ENCODE measurements at places on chromosomes 6 and 20.

- peak; percentile 89 for DNase-seq
Observed at GRCh38 chr20:35171753-35172433, at the start of gene PROCR. Gene PROCR, plus strand, starts transcription at chr20:35172072. Its CDS starts 83 bp downstream, at chr20:35172155.

DNA sequence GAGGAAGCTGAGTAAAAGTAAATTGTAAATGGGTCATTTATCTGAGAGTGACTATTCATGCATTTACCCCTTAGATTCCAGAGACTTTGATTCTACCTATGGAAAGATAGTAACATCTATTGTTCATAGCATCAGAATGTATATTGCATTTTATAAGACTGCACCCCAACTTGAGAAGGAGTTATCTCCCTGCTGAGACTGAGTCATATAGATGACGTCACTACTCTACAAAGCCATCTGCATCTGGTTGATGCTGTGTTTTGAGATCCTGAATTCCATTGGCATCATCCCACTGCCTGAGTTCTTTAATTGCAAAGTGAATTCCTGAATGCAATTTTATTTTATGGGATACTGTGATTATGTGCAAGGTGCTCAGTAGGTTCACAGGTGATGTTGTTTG lies 444.0 kb upstream of the SLC35B3 start:
- no peak for DNase-seq

GRCh38 chr6:132259070-132259469 lies 142.2 kb downstream of the MOXD1 start:
- DNase-seq, result peak; percentile 52

DNA sequence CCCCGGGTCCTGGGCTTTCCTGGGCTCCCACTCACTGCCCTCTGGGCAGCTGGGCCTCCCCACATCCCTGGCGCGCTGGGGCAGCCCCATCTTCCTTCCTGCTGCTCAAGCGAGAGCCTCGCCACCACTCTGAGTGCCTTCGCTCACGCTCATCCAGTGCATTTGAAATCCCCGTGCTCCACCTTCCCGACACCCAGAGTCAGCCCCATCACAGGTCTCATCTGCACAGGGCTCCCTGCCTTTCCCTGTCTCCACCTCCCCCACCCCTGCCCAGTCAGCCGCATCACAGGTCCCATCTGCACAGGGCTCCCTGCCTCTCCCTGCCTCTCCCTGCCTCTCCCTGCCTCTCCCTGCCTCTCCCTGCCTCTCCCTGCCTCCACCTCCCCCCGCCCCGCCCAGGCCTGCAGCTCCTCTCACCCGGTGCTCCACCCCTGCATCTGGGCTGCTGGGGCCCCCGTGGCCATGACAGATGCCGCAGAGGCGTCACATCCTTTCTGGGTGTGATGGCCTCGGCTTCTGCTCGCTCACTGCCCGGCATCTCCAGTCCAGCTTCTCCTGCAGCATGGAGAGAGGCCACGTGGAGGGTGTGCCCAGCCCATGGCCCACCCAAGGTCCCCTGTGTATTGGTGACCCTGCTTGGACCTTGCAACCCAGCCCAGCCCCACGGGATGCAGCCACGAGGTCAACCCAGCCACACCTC lies 9.0 kb upstream of the BHLHE23 start:
- no peak for DNase-seq

DNA sequence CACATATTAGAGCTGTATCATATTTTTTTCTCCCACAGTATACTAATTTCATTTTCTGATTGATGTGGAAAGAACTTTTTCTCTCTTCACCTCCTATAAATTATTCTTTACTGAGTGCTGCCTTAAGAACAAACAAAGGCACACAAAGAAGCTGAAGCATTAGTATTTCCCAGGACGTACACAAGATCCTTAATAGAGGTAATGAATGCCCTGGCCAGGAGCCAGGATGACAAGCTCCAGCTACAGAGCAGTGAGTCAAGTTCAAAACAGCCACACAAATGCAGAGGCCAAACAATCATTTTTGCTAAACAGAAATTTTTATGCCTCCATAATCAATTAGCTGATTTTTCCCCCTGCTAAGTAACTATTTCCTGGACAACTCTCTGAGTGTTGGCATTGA lies 639.6 kb downstream of the EPHA7 start:
- DNase-seq, result peak; percentile 36

DNA sequence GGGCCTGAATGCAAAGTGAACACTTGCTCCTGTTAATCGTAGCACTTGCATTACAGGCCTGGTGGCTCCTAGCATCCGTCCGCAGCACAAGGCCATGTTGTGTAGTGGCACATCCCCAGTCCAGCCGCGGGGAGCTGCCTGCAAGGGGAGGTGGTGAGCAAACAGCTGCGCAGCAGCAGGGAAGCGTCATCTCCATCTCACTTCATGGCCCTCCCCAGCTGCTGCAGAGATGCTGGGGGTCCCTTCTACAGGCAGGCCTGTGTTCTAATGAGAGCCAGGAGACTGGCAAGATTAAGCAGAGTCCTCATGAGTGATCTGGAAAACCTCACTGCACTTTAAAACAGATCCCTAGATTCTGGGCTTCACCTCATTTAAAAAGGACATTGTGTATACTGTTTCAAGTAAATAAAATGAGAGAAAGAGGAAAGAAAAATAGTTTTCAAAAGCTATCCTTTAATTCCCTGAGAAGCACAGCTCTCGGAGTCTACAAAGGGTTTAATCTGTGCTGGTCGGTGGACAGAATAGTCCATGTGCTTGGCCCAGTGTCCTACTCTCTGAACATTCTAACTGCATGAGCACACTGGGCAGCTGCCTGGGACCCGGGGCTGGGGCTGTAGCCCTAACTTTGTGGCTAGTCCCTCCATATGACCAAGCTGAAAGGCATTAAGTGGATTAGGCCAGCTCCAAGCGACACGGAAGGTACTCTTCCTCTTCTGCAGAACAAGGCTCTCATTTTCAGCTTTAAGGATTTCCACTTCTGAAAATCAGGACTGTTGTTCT lies 125.8 kb downstream of the LY86 start:
- peak; percentile 41 for DNase-seq

DNA sequence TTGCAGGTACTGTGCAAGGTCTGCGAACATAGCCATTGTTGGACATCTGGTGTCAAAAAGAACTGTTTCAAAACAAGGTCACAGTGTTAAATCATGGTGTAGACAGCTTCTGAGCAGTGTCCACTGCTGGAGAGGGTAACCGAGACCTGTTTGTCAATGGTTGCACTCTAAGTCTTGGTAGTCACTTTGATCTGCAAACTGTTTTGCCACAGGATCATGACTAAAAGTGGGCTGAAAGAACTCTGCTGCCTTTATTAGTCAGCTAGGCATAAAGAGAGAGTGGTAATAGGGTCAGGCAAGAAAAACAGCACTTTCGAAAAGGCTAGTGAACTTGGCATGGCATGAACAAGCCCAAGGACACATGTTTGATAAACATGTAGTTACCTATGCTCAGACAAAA lies 552.3 kb upstream of the CITED2 start:
- DNase-seq, result no peak

DNA sequence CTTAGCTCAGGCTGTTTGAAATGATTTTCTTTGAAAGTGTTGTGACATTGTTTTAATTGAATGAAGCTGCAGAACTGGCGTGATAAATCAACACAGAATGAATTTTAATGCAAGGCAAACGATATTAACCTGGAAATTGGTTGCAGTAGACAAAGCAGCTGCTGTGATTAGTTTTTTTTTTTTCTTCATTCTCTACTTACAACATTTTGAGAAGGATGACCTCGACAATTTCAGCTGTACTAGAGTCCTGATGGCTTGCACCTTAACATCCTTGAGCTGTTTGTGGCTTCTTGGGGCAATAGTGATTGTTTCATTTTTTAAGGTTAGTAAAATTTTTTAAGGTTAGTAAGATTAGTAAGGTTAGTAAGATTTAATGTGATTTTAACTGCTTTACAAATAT lies 54.2 kb downstream of the QKI start:
- DNase-seq, result no peak

GRCh38 chr20:24604966-24605665 lies 135.7 kb downstream of the SYNDIG1 start:
- DNase-seq, result no peak

DNA sequence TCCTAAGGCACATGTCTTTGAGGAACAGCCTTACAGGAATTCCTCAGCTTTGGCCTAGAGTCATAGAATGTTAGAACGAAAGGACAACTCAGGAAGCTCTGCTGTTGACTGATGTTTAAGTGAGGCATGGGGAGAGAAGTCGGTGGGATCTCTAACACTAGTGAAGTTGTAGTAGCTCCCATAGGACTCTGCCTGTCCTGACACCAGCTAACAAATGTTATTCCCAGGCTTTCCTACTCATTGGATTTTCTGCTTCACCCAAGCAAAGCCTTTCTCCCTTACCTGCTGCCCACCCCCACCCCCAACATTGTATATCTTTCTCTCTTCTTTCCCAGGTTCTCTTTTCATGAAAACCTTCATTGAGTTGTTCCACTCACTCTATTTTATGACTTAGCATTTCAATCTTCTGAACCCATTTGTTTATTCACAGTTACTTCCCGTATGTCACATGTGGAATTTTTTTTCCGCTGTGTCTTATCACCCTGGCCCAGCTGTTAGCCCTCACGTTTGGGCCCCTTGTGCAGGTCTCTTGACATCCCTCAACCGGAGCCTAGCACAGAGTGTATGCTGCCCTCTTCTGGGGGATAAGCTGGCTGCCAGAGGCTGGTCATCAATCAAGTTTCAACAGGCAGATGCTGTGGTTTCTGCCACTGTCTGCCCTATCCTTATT lies 39.2 kb upstream of the RNF8 start:
- DNase-seq, result peak; percentile 43

DNA sequence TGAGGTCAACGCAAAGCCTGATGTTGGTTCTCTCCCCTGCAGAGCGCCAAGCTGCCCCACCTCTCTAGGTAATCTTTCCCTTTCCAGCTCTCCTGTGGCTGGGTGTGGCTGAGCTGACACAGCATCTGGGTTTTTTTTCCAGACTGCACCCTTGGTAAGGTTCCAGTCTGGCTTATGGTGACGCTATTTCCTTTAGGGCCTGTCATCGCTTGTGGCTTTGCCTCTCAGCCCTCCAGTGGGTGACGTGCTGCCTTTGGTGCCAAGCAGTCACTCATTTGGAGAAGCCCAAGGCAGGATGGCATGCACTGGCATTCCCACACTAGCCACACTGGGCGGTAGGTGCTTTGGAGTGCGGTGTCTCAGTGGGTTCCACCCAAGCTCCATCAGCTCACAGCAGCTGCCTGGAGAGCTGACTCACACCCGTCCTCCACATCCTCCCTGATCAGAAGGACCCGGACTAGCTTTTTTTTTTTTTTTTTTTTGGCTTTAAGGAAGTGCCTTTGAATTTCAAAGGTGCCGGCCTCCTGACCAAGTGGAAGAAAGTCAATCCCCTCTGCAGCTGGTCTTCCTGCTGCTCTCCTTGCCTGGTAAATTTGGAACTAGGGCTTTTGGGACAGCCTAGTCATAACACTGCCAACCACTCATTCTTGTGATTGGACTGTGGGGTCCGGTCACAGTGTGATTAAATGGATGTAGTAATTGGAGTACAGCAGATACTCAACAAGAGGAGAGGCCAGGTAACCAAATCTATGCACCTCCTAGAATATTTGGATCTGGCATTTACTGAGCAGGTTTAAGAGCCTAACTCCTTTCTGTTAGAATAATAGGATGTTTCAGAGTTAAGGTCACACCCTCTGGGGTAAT lies 153.6 kb downstream of the CD83 start:
- peak; percentile 95 for DNase-seq

DNA sequence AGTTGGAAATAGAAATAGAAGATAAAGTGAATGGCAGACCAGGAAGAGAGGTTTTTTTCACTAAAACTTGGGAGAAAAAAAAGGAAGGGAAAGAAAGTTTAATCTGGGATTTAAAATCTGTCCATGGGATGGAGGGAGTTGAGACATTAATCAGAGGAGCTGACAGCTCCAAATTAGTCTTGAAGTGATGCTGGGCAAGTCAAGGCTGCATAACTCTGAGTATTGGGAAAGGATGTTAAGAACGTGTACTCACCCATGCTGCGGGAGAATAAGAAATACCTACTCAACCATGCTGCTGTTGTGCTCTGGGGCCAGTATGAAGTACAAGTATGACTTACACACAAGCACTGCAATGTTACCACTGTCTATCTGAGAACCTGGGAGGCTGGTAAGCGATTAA lies 47.5 kb downstream of the SNRNP48 start:
- no peak for DNase-seq

- DNase-seq, result peak; percentile 16
Observed at GRCh38 chr6:6351511-6352025, 31.1 kb upstream of the F13A1 start.

All from fibroblast of skin of back (primary cell).